T follicular helper cell (primary cell): ENCODE measurements at places on chromosomes 12 and 14.

- no peak for DNase-seq
Measured at GRCh38 chr12:22876262-22876661, 251.3 kb downstream of the ETNK1 start.

- DNase-seq = no peak
Measured at GRCh38 chr12:72074065-72074464, 135.4 kb downstream of the TPH2 start.

GRCh38 chr12:98939350-98939749, 294.3 kb downstream of the APAF1 start:
- DNase-seq = no peak

DNA sequence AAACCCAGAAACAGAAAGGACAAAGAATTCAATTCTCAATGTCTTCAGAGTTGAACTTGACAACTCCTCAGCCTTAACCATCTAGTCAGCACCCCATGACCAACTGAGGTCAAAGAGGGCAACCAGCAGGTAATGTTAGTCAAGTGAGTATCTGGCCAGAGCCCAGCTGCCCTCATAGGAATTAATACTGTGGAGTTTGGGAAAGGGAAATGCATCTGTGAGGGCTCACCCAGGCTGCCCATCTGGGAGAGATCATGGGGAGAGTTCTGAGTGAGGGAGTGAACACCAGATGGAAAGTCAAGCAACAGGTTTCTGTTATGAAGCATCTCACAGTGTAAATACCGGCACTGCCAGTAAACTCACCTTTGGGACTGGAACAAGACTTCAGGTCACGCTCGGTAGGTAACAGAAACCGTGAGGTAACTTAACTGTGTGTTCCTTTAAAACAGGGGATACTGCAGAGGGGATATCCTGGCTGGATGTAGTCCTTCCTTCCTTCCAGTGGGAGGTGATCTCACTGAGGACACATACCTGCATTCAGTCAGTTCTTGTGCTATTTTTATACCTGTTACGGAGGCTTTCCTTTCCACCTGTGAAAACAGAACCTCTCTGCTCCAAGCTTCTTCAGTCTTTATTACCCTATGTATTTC, 94.4 kb downstream of the DAD1 start:
- no peak for DNase-seq

DNA sequence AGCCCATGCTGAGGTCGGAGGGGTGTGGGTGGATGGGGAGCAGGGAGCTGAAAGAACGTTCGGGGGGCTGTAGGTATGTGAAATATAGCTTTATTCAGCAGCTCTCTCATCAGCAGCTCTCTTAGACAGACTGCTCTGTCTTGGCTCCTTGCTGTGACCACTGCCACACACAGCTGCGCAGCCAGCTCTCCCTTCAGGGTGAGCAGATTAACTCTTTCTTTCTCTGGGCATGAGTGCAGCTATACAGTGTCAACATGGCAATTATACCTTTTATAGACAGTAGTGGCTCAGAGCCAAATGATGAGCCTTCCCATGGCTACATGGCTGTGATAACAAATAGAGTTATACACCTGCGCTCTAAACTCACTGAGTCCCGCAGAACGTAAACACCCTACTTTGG, 137.7 kb upstream of the NEDD1 start:
- DNase-seq = no peak

DNA sequence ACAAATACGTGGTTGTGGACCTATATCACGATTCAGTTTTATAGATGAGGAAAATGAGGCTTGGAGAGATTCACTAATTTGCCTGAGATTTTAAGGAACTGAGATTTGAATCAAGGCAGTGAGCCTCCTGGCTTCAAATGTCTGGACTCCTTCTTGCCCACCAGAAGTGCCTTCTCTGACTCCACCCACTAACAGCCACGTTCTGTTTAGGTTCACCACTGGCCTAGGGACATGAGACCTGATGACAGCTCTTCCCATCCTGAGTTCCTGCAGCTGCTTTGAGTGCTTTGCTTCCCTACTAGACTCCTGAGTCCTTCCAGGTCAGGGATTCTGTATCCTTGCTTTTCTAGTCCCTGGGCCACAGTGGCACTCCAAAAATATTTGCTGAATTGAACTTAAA, 57.1 kb downstream of the PLBD1 start:
- DNase-seq = no peak

DNA sequence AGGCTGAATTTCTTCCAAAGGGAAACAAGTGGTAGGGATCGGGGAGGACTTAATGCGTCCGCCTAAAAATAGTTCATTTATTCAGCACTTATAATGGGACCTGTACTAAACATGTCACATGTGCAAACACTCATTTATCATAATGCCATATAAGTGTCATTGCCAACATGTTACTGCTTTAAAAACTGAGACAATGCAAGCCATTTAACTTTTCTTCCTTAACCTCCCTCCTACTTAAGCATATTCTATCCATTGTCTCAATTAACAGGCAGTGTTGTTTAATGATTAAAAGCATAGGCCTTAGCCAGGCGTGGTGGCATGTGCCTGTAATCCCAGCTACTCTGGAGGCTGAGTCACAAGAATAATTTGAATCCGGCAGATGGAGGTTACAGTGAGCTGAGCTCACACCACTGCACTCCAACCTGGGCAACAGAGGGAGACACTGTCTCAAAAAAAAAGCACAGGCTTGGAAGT, 13.5 kb upstream of the SCFD1 start:
- DNase-seq = no peak

GRCh38 chr12:24760162-24760561, 188.7 kb downstream of the BCAT1 start:
- DNase-seq = no peak

- no peak for DNase-seq
Measured at GRCh38 chr12:89405626-89406345, 53.5 kb upstream of the DUSP6 start.

GRCh38 chr12:75694534-75695268, 183.3 kb upstream of the KRR1 start:
- no peak for DNase-seq

- DNase-seq = no peak
Measured at GRCh38 chr12:78269620-78270019, 438.9 kb downstream of the NAV3 start.

DNA sequence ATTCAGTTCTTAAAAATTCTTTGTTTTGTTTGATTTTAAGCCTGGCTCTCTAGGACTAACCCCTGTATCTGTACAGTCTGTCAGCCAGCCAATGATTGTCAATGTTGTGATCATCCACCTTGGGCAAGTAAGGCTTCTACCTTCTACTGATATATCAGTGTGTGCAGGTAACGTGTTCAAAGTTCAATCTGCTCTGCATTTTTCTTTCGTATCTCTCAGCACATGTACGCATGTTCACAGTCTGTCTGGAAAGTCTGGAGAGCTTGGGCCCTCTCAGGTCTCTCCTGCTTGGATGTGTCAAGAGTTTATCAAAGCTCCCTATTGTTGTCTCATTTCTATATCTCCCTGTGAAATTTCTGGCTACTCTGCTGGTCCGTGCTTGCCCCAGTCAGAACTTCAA, 138.6 kb upstream of the VRK1 start:
- no peak for DNase-seq

DNA sequence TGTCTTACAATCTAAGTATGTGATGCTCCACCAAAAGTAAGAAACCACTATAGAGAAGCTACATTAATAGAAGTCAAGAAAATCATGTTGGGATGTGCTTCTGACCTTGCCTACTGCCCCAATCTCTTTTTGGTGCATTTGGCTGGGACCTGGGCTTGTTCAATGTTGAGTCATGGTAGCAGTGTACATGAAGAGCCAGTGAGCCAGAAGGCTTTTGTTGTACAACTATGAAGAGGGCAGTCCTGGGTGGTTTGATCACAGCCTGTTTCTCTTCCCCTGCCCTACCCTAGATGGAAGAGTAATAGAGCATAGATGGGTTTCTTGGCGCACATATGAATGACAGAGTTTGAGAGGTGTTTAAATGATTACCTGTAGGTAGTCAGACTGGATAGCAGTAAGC, 56.4 kb downstream of the UBR7 start:
- no peak for DNase-seq

DNA sequence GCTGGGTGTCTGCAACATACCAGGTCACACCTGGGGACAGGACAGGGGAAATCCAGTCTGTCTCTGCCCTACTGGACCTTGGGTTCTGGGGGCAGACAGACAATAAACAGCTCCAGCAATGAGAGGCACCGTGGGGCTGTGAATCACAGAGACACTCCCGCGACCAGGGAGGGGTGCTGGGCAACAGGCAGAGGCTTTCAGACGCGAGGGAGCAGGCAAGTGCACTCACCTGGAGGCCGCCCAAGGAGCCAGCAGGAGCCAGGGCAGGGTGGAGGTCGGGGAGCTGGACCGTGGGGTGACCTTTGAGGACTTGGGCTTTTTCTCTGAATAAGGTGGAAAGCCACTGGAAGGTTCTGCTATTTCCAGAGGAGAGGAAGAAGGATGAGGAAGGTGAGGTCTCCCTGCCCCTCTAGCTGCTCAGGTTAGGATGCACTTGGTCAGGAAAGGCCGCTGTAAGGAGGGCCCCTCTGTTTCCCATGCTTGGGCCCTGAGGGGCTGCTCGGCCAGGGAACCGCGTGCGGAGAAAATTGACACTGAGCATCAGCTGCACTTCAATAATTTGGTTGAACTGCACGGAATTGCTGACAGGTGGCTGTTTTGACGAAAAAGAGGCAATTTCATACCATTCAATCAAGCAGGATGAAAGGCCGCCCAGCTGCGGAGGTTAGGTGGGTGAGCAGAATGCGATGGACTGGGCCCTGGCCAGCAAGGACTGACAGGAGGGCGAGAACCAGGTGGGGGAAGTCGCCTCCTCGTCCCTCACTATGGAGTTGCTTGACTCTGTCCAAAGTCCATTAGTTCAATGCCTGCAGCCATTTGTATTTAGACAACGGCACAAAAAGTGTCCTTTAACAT, 42.2 kb downstream of the JAG2 start:
- no peak for DNase-seq

DNA sequence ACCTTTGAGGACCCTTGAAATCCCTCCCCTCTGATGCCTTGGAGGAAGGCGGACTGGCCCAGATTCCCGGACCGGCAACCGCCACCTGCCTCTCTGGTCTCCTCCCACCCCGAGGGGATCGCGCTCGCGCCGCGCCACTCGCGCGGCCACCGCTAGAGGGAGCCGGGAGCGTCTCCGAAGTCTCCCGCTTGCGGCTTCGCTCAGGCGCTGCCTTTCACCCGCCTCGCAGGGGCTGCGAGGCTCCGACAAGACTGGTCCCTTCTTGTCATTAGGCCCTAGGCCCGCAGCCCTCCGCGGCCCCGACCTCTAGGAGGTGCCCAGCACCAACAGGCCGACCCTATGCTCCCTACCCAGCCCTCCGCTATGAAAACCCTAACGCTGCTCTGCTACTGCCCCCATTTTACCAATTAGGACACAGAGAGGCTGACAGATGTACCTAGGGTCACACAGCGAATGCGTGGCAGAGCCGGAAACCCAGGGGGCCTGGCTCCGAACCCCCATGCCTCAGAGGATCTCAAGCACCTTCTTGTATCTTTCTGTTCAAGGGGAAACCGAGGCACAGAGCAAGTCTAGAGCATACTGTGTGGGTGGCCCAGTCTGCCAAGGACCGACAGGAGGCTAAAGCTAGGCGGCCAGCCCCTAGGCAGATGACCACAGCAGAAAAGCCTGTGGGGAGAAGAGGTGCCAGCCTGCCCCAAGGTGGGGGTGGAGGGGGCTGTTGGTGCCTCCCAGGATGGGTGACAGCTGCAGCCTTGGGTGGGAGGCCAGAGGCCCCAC, 21.4 kb upstream of the VSX2 start:
- DNase-seq = peak; percentile 52

- DNase-seq = no peak
Measured at GRCh38 chr12:113936460-113936859, 29.7 kb downstream of the RBM19 start.

DNA sequence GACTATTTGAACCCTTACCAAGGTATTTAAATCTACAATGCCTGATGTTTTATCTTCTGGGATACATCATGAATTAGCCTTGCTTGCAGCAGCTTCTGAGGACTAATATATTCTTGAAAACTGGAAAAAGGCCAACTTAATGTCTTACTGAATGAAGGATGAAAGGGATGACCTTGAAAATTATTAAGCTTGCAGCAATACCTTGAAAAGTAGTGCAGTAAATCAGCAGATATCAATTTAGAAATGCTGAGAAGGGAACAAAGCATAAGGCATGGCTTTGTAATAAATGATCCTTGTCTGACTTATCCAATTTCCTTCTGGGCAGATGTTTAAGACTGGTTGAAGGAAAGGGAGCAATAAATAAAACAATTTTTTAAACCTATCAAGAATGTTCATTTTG, 37.3 kb upstream of the FERMT2 start:
- DNase-seq = no peak

GRCh38 chr14:89844508-89844907, 110.0 kb downstream of the EFCAB11 start:
- DNase-seq = no peak

DNA sequence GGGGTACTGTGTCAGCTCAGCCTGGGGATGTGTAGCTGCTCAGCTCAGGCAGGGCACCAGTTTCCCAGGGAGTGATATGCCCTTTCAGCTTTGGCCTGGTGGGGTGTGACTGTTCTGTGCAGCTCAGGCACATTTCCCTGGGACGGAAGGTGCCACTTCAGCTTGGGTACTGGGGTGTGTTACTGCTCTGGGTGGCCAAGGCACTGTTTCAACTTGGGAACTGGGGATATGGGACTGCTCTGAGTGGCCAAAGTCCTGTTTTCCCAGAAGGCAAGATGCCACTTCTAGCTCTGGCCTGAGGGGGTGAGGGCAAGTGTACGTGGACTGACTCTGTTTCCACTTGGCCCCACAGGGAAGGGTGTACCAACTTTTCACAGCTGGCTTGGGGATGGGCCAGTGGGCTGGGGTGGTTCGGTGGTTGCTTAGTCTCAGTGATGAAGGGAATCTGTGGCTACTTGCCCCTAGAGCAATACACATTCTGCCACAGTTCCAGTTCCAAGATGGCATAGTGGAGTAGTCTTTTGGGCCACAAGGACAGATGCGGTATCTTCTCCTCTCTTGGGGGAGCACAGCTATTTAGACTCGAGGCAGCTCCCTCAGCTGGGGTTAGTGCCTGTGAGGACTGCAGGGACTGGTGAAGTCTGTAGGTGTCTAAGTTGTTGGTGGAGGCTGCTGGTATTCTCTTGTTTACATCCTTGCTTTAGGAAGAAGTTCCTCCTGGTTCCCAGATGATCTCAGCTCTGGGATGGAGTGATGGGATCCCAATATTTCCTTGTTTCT, 26.4 kb downstream of the TBC1D15 start:
- DNase-seq = no peak

GRCh38 chr14:32630701-32631100, 301.6 kb downstream of the AKAP6 start:
- DNase-seq = no peak

GRCh38 chr14:61586544-61587055, 108.7 kb upstream of the HIF1A start:
- no peak for DNase-seq

GRCh38 chr12:125331342-125332052, 266.3 kb downstream of the AACS start:
- no peak for DNase-seq

DNA sequence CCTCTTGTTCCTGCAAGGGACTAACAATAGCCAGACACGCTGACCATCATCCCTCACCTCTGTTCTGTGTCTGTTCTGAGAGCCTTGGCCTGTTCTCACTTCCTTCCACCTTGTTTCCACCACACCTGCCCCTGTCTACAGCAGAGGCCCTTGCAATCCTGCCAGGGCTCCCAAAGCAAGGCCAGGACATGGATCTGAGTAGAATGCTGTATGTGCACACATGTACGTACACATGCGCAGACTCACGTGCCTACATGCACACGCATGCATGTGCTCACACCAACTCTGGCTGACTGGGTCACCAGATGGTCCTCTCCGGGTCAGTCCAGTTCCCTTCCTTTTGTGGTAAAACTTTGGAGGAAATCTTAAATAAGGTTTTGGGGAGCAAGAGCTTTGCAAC, 133.0 kb upstream of the C14orf180 start:
- DNase-seq = no peak
